Bone marrow (tissue), 2 donors: ENCODE measurements at places on chromosomes 1 and 21.

GRCh38 chr1:54701996-54702395 is 13.7 kb upstream of the TTC4 start:
- DNase-seq, result no peak

GRCh38 chr1:100479620-100480338 is 58.2 kb upstream of the GPR88 start:
- no peak for DNase-seq

GRCh38 chr1:15459771-15460707 is 3.5 kb downstream of the CELA2A start:
- DNase-seq, result no peak

DNA sequence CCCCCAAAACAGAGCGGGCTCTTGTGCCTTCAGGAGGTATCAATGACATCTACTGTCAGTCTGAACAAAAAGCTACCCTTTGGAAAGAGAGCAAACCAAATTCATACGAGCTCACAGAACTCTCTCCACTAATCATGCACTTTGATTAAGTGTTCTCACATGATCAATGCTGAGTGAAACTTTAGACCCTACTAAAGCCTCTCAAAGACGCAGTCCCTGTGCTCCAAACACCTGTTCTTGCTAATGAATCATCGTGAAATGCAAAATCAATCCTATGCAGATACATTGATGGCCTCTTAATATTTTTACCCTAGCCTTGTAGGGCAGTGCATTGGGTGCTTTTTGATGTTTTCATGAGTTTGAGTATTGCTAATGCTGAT is 113.4 kb downstream of the ZBTB18 start:
- no peak for DNase-seq

DNA sequence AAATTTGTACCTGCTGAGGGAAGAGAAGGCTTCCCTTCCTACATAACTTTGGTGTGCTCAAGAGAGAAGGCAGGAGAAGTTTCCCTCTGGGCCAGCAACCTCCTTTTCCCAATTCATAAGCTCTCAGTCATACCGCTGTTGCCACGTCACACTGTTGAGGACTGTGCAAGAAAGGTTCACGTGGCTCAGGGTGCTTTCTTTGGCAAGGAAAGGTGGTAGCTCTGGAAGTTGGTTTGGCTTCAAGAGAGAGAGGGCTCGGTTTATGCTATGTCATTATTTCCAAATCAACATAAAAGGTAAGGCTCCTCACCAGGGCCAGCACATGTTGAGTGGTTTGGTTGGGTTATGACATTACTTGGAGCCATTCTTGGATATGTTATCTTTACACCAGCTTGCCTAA is 77.3 kb downstream of the TNFSF18 start:
- DNase-seq, result no peak

DNA sequence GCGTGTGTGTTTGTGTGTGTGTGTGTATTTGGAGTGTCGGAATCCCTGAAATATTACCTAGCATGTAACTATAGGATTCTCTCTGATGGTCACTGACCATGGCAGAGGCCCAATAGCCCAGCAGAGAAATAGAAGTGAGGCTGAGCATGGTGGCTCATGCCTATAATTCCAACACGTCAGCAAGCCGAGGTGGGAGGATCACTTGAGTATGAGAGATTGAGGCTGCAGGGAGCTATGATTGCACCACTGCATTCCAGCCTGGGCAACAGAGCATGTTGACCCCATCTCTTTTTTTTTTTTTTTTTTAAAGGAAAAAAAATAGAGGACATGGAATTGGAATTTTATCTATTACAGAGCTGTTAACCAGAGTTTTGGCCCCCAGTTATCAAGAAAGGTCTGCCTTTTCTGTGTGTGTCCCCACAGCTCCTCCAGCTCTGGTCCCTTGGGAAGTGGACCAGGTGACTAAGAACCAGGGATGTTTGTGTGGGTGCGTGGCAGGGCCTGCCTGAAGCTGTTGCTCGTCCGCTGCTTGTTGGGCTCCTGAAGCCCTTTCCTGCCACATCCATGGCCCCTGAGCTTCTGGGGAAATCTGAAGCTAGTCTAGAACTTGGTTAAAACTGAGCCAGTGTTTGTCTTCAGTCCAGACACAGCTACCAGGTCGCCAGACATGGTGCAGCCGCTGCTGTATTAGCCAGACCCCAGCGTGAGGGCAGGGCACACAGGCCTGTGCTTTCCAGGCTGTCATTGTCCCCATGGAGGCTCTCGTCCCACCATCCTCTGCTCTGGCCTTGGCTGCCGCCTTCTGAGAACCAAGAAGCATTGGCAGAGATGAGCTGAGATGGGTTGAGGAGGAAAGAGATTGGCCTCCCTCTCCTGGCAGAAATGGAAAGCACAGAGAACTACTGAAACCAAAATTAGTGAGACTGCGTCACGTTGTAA is 25.5 kb downstream of the CAPN9 start:
- DNase-seq, result no peak

DNA sequence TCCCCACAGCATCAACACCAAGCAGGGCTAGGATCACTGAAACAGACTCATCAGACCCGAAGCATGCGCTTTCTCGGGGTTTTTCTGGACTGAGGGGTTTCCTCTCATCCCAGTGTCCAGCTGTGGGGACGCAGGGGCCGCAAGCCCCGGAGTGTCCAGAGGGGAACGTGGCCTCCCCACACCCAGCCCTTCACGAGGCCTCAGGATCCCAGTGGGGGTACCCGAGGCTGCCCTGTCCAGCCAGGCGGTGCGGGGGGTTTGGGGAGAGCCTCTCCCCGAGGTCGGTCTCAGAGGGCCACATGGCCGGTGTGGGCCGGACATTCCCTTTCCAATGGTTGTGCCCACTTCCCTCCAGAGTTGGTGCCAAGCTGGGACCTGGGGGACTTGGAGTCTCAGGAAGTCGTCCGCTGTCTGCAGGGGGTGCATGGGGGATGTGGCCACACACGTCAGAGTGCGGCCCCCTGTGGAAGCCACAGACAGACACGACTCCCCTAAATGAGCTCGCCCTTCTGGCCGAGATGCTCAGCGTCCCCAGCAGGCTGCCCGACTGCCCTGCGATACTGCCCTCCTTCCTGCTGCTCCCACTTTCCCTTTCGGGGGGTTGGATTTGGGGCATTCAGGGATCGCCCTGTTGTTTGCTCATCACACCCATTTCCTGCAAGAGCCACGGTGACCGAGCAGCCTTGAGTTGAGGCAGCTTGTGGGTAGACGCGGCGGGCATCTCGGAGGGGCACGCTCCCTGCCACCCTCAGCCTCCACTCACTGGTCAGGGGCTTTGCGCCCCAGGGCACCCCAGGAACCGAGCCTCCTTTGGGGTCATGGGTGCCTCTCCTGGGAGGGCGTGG is 4.1 kb downstream of the COL6A1 start:
- DNase-seq, result no peak

DNA sequence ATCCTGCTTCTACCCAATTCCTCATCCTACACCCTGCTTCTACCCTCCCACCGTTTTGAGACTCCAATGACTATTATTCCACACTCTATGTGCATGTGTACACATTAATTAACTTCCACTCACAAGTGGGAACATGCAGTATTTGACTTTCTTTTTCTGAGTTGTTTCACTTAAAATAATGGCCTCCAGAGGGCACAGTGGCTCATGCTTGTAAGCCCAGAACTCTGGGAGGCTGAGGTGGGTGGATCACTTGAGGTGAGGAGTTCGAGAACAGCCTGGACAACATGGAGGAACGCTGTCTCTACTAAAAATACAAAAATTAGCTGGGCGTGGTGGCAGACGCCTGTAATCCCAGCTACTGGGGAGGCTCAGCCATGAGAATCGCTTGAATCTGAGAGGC is 464.8 kb downstream of the PTBP2 start:
- DNase-seq, result no peak
